Left lobe of liver (tissue), 2 donors: ENCODE measurements at places on chromosomes 2 and 18. TPM values are rescaled to one million over a fixed set of nuclear protein-coding genes. Genes with fewer than 3 reads are reported as not detected.

Gene CCDC148
- 0.18 TPM for total RNA-seq

Gene BOLL
- total RNA-seq: not detected

Gene SNX17
- total RNA-seq: 56.1 TPM

Gene SIX3
- total RNA-seq: not detected

Gene CNTNAP5
- not detected for total RNA-seq

Gene CCDC178
- not detected for total RNA-seq

Gene CHRNG
- not detected for total RNA-seq

Gene ANKRD30B
- total RNA-seq: not detected

DNA sequence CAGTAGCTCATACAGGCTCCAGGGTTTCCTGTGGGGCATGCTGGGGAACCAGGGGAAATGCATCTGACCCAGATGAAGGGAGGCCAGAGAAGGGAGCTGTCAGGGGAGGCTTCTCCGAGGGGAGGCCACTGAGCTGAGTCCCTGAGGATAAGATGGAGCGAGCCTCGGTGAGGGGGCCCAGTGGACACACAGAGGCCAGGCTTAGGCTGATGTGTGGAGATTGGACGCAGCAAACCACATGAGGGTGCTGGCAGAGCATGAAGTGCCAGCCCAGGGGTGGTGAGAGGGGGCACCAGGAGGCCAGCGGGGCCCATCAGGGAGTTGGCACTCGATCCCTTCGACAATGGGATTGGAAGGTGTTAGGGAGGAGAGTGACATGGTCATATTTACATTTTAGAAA is 235.0 kb downstream of the KLHL29 start:
- no peak for DNase-seq

DNA sequence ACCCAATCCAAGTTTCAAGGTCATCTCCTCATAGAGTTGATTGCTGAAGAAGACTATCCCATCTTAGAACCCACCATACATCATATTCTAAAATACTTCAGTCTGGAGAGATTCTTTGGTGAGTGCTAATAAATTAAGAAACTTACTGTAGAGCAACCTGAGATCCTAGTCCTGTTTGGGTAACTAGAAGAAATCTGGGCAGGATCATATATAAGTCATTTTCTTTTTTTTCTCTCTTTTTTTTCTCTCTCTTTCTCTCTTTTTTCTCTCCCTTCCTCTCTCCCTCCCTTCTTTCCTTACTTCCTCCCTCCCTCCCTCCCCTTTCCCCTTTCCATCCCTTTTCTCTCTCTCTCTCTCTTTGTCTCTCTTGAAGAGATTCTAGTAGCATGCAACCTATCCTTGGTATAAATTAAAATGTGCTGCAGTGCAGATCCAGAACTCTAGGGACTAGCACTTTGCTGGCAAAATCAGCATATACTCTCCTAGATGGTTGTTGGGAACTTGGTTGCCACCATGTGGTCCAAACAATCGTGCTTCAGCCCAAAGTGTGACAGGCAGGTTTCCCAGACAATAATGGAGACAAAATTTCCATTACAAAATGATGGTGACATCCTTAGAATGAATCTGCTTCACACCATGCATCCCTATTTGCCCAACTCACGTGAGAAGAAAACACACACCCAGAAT is 399.4 kb upstream of the CELF4 start:
- no peak for DNase-seq

GRCh38 chr2:104852090-104852666 is 1.7 kb upstream of the POU3F3 start:
- no peak for DNase-seq

GRCh38 chr2:36487947-36488346 is 110.0 kb downstream of the FEZ2 start:
- no peak for DNase-seq

DNA sequence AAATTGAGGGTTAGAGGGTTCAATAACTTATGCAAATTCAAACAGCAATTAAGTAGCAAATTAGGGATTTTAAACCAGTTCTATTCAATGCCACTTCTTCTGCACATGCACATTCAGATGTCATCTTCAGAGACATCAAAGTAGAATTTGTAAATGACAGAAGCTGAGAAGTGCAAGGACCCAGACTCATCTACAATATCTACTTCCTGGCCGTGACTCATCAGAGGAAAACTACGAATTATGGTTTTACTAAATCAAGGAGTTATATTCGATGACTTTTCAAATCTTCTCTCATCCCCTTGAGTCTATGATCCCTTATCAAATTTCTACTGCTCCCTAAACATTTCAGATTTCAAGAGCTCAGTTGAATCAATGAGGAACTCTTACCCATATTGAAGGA is 20.0 kb upstream of the STAT4 start:
- no peak for DNase-seq

GRCh38 chr2:46309052-46309953 is 12.1 kb downstream of the EPAS1 start:
- DNase-seq: no peak

DNA sequence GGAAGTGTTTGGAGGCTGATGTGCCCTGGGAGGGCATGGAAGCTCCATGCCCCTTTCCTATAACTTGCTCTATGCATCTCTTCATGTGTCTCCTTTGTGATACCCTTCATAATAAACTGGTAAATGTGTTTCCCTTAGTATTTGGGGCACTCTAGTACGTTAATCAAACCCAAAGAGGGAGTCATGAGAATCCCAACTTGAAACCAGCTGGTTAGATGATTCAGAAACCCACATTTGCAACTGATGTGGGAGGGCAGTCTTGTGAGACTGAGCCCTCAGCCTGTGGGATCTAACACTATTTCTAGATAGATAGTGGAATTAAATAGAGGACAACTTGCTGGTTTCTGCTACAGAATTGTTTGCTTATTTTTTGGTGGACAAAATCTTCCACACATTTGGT is 20.3 kb downstream of the ANKRD30B start:
- DNase-seq: no peak

- no peak for DNase-seq
These were observed 3.0 kb downstream of the SLC35F6 start for GRCh38 chr2:26767129-26767528.

DNA sequence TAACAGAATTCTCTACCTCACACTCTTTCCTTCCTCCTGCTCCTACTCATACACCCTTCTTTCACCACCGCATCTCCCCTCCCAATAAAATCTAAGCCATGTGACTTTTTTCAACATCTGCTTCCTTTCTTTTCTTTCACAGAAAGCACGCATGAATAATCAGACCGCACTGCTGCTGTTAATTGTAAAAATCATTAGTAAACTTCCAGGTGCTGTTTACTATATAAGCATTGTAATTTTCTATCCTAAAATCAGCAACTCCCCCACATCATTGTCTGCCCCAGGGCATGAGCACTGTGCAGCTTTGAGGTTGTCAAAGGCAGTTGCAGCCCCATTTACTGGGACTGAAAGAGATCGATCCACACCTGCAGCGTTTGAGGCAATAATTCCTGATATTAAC is 782.6 kb upstream of the ID2 start:
- no peak for DNase-seq

DNA sequence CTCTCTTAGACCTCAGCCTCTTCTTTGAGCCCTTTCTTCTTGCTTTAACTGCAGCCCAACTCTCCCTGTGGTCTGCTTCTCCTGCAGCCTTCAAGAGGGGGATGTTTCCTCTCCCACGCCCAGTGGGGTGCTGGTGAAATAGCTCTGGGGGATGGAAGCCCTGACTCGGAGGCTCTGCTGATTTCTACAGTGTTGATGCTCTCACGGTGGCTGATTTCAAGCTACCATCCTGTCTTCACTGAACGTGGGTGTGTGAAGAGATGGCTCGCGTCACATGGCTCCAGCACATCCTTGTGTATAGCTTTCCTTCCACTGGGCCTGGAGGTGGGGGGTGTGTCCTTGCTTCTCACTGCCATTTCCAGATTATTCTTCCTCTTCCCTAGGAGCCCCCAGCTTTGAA is 20.0 kb downstream of the MPP4 start:
- DNase-seq: no peak

DNA sequence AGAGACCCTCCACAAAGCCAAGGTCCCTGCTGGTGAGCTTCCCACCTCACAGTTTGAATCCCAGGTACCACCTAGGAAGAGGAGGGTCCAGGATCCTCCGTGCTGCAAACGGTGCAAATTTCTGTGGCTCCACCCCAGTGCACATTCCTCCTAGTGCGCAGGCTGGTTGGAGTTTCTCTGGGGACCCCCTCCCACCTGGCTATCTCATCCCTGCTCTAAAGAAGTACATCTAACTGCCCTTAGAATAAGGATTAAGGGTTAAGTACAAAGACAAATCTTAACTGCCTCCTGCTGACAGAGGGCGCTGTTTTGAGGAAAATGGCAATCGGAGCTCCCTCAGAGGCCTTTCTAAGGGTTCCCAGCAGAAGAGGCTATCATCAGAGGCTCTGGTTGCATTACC is 109.6 kb upstream of the FSIP2 start:
- no peak for DNase-seq

DNA sequence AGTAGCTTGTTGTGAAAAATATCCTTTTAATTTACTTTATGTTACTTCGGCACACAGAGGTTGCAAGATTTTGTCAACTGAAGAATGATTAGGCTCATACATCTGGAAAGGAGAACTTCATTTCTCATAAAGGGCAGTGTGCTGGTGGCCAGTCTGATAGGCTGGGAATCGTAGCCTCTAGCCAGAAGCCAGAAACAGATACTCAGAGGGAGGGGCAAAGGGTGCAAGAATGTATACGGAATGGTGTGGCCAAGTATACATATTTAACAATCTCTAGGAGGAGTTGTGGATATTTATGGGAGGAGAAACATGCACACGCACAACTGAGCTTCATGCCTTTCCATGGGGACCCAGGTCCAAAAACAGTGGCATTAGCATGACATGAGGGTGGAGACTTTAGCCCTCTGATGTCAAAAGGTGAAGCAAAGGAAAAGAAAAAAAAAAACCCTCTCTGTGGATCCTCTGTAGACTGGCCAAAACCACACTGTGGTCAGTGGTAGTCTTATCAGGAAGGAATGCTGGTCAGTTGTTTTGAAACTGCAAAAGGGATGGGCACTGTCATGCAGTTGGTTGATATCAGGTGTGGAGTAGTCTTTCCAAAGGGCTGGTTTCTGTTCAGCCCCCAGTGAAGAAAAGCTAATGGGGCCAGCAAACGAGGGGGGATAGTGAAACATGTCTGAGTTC is 34.9 kb upstream of the APCDD1 start:
- DNase-seq: no peak

DNA sequence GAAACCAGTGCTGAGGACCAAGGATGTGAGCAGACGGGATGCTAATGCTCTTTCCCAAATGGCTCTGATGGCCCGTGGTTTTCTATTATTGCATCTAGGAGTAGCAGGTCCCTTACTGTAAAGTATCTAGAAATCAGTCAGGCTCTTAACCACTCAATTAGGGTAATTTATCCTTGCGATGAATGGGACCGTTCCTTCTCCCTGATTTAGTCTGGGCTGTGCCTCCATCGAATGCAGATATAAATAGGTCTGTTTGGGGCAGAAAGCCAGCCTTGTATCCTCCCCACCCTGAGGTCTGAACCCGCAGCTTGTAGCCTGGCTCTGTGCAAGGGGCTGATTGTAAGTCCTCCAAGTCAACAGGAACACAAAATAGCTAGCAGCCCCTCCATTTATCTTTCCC is 9.5 kb upstream of the SMARCAL1 start:
- no peak for DNase-seq

- DNase-seq: no peak
These were observed 77.8 kb upstream of the SETBP1 start for GRCh38 chr18:44602845-44603244.

DNA sequence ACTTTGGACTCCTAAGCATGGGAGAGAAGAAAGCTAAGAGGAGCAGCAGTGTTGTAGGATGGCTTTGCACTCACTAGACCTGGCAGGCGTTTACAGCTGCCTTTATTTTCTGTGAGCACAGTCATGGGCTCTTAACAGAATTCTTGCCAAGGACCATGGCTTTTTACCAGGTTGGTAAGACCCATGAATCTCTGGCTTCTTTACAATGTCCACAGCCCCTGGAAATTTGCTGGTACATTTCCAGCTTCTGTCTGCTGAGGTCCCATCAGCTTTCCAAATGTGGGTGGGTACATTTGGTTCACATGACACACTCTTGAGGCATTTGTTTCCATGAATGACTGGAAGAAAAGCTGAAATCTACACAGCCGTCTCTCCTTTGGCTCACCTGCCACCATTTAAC is 162.7 kb downstream of the PPP1R1C start:
- DNase-seq: no peak

- no peak for DNase-seq
These were observed 50.6 kb upstream of the STAT1 start for GRCh38 chr2:191064590-191064989.

GRCh38 chr2:228901531-228901930 is 369.6 kb downstream of the PID1 start:
- DNase-seq: no peak

DNA sequence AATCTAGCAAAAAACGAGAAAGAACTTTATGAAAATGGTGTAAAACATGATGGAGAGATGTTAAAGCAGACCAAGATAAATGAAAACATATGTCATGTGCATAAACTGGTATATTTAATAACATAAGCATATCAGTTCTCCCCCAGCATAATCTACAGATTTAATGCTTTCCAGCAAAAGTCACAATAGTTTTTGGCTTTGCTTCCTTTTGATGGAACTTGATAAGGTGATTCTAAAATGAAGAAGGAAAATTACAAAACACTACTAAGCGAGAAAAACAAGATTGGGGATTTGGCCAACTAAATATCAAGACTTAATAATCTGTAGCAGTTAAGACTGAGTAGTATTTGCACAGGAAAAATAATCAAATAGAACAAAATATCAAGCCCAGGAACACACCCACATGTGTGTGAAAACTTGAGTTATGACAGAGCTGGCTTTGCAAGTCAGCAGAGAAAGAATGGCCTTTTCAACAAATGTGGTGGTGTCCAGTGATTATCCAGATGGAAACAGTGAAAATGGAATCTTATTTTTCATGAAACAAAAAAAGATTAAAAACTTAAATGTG is 83.7 kb upstream of the L3MBTL4 start:
- DNase-seq: no peak

DNA sequence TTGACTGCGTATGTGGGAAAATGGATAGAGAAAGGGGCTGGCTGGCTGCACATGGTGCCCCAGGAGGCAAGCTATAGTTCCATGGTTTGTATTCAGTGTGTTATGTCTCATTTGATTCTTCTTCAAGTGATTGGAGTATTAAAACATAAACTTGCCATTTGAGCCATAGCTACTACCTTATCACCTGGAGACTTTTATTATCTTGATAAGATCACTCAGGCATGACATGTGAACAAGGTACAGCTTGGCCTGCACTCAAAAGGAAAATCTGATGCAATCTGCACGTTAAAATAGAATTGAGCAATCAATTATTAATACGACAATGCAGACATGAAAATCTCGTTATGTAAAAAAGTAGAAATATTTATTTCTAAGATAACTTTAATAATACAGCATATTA is 116.9 kb downstream of the RND3 start:
- DNase-seq: no peak

GRCh38 chr2:171804456-171804855 is 89.6 kb downstream of the SLC25A12 start:
- DNase-seq: no peak

DNA sequence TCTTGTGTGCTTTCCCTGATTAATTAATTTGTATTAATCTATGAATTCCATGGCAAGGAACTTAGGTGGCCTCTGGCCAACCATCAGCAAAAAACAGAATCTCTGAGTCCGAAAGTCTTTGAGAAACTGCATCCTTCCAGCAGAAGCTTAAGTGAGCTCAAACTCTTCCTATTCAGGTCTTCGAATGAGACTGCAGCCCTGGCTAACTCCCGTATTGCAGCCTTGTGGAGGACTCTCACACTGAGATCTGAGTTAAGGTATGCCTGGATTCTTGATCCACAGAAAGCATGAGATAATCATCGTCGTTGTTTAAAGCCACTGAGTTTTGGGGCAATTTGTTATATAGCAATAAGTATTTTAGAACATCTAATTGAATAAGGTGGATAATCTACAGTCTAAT is 1143.9 kb upstream of the NXPH2 start:
- no peak for DNase-seq
